Endothelial cell (in vitro differentiated cells): ENCODE measurements at places on chromosomes 11 and 22. TPM values are rescaled to one million over a fixed set of nuclear protein-coding genes. Genes with fewer than 3 reads are reported as not detected.
A peak's percentile ranks its signal among the peaks of the same experiment; 100 is the strongest.

CCND1 gene
- total RNA-seq, result 55.6 TPM

DNA sequence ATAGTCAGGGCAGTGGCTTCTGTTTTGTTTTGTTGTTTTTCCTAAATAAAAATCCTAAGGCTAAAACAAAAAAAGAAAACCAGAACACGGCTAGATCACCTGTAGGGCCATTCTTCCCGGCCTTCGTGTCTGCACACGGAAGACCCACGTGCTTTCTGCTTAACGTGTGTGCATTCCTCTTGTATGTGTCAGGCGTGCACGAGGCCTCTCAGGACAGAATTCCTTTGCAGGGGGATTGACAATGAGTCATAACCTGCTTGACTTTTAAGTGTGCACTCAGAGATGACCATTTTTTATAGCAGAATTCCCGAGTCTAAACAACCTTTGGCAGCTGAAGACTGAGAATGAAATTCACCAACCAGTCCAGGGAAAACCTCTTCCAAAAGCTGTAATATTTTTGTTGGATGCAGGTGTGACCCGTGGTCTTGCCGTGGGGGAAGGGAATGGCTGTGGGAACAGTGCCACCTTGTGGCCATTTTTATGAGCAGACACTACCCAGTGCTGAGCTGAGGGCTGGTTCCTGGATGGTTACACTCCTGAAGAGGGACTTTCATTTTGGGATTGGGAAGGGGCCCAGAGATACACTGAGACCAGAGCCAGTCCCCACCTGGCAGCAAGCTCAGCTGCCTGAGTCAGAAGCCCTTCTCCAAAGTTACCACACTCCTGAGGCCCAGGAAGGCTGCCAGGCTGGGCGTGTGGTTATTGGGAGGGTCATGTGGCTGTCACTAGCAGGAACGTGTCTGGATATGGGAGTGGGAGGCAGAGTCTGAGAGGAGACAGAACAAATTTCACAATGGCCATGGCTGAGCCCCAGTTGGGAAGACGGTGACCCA lies 35.7 kb upstream of the DKK3 start:
- peaks cover 6% of the 10 kb centered on the region for H3K4me1 ChIP-seq
- no peaks in the 10 kb centered on the region for H3K27me3 ChIP-seq
- DNase-seq, result peak; percentile 79
- no peaks in the 10 kb centered on the region for H3K36me3 ChIP-seq
- H3K4me3 ChIP-seq, result no peak overlapping the region

DNA sequence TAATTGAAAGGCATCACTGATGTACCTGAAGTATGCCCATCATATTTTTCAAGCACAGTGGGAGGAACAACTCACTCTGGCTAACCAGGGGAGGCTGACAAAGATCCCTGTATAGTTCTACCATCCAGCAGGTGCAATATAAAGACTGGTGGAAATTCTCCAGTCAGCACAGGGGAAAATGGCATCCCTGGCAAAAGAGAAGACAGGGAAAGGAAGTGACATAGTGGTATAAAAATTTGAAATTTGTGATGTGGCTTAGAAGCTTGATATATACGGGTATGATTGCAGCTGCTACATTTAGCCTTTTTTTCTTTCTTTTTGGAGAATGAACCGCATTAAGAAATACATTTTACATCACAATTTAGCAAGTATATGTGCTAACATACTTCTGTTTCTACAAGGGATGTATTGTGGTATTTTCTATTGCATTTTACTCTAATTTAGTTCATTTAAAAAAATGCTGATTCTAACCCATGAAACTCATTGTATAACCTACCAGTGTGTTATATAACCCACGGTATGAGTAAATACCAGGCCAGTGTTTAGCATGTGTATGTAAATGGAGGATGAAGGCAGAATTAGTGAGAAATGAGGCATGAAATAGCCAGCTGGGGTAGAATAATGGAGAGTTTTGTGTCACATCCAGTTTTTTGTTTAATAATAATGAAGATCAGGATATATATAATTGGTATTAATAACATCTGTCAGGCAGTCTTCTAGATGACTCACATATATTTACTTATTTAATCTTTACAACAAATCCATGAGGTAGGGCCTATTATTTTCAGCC lies 186.1 kb downstream of the ARHGAP42 start:
- H3K27me3 ChIP-seq, result no peaks in the 10 kb centered on the region
- DNase-seq, result no peak
- H3K4me1 ChIP-seq, result no peaks in the 10 kb centered on the region
- no peak overlapping the region for H3K27ac ChIP-seq
- no peaks in the 10 kb centered on the region for H3K36me3 ChIP-seq

TIRAP gene
- total RNA-seq, result 12.4 TPM

TEX54 gene
- total RNA-seq, result not detected

DNA sequence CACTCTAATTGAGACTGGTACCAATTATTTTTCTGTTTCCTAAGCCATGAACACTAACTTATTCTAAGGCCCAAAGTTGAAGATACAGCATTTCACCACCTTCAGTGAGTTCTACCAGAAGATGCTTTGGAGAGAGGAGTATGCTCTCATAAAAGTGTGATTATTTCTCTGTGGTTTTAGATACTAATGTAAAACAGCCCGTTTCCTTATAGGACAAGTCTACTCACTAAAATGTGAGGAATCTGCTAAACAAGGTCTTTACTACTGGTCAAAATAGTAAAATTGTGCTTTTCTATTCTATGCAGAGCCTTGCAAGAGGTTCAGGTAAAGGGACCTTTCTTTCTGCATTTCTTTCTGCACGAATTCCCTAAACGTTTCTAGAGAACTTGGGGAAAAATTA lies 2.4 kb downstream of the LGR4 start:
- H3K27me3 ChIP-seq, result peaks cover 10% of the 10 kb centered on the region
- H3K27ac ChIP-seq, result no peak overlapping the region
- H3K4me1 ChIP-seq, result peaks cover 10% of the 10 kb centered on the region
- H3K36me3 ChIP-seq, result no peaks in the 10 kb centered on the region

- H3K36me3 ChIP-seq, result peaks cover 20% of the 10 kb centered on the region
- peaks cover 4% of the 10 kb centered on the region for H3K4me1 ChIP-seq
- peaks cover 4% of the 10 kb centered on the region for H3K27me3 ChIP-seq
- H3K27ac ChIP-seq, result peak overlapping the region; percentile 30
Observed at GRCh38 chr22:21624880-21625791, 4.7 kb downstream of the YDJC start.

GRCh38 chr11:86162239-86162638 lies 82.3 kb upstream of the EED start:
- no peak for DNase-seq
- H3K4me1 ChIP-seq, result peaks cover 21% of the 10 kb centered on the region
- H3K4me3 ChIP-seq, result no peak overlapping the region
- H3K27me3 ChIP-seq, result peaks cover 3% of the 10 kb centered on the region
- no peak overlapping the region for H3K27ac ChIP-seq
- H3K36me3 ChIP-seq, result no peaks in the 10 kb centered on the region

SEC14L2 gene
- 3.9 TPM for total RNA-seq

- no peak for DNase-seq
- peak overlapping the region; percentile 99 for H3K4me3 ChIP-seq
- H3K36me3 ChIP-seq, result peaks cover under 1% of the 10 kb centered on the region
Observed at GRCh38 chr22:25448435-25449051, 115.9 kb upstream of the GRK3 start.
